ENCODE measurements at places on chromosomes 3 and 15. TPM values are rescaled to one million over a fixed set of nuclear protein-coding genes. Genes with fewer than 3 reads are reported as not detected.

The TM4SF18 gene
- 37.4 TPM for total RNA-seq

The SPINK8 gene
- not detected for total RNA-seq

The LYSMD2 gene
- total RNA-seq, result 6.6 TPM

The GPR149 gene
- not detected for total RNA-seq

The MB21D2 gene
- total RNA-seq, result 16.9 TPM

The STRC gene
- total RNA-seq, result 0.82 TPM

The SYNM gene
- total RNA-seq, result 33.3 TPM

The ZCWPW2 gene
- 1.1 TPM for total RNA-seq

The LMOD3 gene
- total RNA-seq, result 9.8 TPM

The C3orf85 gene
- total RNA-seq, result 3.6 TPM

The CCR4 gene
- total RNA-seq, result 0.29 TPM

The NPAP1 gene
- total RNA-seq, result 0.82 TPM

The MFSD1 gene
- total RNA-seq, result 61.7 TPM

The RNF168 gene
- total RNA-seq, result 16.1 TPM

The P2RY13 gene
- 1.2 TPM for total RNA-seq

The LRRIQ4 gene
- 0.35 TPM for total RNA-seq

The CCR9 gene
- total RNA-seq, result 0.18 TPM

The CD96 gene
- 2.6 TPM for total RNA-seq

The TM4SF1 gene
- 94.5 TPM for total RNA-seq

The ARPIN gene
- 21.7 TPM for total RNA-seq

The DUOXA1 gene
- total RNA-seq, result 0.93 TPM

The GAP43 gene
- 1.1 TPM for total RNA-seq

The RHOV gene
- total RNA-seq, result 3.3 TPM

The STARD9 gene
- total RNA-seq, result 33.6 TPM

The BFSP2 gene
- total RNA-seq, result not detected

The CAV3 gene
- total RNA-seq, result 42.2 TPM

The MEX3B gene
- total RNA-seq, result 16.7 TPM

The ZPLD1 gene
- 0.12 TPM for total RNA-seq

The ADAMTS7 gene
- total RNA-seq, result 37.3 TPM

The TLR9 gene
- total RNA-seq, result not detected

The IL17RE gene
- 4.0 TPM for total RNA-seq
